ENCODE measurements at places on chromosomes 16 and 17.

GRCh38 chr17:61280851-61281250 lies 118.8 kb upstream of the TBX2 start:
- DNase-seq, result no peak

DNA sequence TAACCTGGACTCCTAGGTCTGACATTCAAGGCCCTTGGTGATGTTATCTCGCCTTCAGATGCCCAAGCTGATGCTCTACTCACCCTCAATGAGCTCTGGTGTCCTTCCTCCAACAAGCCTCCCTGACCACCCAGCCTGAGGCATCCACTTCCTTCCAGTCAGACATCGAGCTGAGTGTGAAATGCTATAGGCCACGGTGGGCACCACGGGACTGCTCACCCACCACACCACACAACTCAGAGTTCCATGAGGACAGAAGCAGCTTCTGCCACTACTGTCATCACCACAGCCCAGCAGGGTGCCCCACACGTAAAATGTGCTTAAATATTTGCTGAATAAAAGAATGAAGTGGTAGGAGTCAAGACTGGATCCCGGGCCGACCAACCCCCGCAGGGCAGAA lies 12.0 kb downstream of the CREBBP start:
- DNase-seq, result no peak

GRCh38 chr16:27826081-27826892 lies 237.2 kb downstream of the GSG1L start:
- no peak for DNase-seq

GRCh38 chr16:17229766-17230165 lies 241.0 kb downstream of the XYLT1 start:
- no peak for DNase-seq

DNA sequence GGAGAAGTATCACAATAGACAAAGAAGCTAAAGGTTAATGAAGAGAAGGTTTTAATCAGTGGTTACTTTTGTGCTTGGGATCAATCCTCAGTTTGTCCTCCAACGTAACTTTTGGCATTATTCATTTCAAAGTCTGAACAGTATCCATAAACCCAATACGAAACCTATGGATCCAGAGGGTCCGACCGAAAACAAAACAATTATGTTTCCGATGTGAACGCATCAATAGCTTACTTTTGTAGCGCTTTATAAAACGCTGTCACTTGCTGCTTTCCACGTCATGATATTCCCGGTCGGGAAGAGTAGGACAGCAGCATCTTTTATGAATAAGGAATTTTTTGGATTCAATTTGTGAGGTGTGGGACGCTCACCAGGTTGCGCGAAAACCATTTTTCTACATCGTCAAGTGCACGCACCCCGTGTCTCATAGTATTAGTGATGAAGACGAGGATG lies 383.8 kb downstream of the ZFHX3 start:
- DNase-seq, result peak; percentile 7

- DNase-seq, result no peak
These were observed 83.8 kb downstream of the ABCC1 start for GRCh38 chr16:16033208-16033717.

GRCh38 chr17:61583242-61583641 lies 7.8 kb downstream of the NACA2 start:
- DNase-seq, result peak; percentile 80

- DNase-seq, result no peak
These were observed 37.8 kb upstream of the MAF start for GRCh38 chr16:79638386-79638785.

- DNase-seq, result no peak
These were observed 39.8 kb upstream of the POLR3E start for GRCh38 chr16:22257440-22257839.

- DNase-seq, result peak; percentile 98
These were observed 29.0 kb downstream of the MARCHF10 start for GRCh38 chr17:62778990-62779681.

GRCh38 chr17:64331931-64332493 lies 58.6 kb downstream of the PECAM1 start:
- no peak for DNase-seq

DNA sequence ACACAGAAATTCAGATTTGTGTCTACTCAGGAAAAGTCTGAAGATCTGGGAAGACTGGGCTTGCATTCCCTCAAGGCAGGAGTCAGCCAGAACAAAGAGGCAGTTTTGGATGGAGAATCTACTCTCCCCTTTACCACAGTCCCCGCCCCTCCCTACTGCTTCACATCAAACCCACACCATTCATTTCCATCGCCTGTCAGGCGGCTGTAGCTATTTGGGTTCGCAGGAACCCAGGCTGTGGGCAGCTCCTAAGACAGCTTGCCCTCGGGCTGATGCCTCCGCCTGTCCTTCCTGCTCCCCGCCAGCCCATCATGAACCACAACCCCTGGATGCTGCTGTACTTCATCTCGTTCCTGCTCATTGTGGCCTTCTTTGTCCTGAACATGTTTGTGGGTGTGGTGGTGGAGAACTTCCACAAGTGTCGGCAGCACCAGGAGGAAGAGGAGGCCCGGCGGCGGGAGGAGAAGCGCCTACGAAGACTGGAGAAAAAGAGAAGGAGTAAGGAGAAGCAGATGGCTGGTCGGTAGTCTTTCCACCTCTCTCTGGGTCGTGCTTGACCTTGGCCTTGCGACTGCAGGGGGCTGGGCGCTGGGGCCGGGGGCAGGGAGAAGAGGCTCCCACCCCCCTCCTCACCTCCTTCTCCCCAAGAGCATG lies 27.0 kb upstream of the ABCC3 start:
- no peak for DNase-seq

DNA sequence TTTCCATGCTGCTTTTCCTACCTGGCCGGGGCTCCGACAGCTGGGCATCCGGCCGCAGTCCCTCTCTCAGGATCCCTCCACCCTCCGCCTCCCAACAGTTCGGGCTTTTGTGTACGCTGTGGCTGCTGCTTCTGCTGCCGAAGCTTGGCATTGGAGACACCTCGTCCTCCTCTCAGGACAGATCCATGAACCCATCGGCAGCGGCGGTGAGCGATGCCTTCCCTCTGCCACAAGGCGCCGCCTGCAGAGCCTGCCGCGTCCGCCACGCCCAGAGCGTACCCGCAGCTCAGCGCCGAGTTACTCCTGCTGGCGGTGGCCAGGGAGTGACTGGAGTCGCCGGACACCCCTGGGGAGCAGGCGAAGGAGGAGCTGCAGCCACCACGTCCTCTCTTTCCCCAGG lies 2032.8 kb downstream of the TP53TG3F start:
- peak; percentile 95 for DNase-seq

GRCh38 chr16:89197033-89197632 lies 3.2 kb downstream of the SLC22A31 start:
- DNase-seq, result no peak

- no peak for DNase-seq
These were observed 34.0 kb downstream of the UBE2G1 start for GRCh38 chr17:4332296-4332970.

GRCh38 chr16:73025856-73026210 lies 22.1 kb downstream of the ZFHX3 start:
- no peak for DNase-seq

- DNase-seq, result no peak
These were observed 9.6 kb upstream of the NACA2 start for GRCh38 chr17:61600621-61601020.

- no peak for DNase-seq
These were observed 13.7 kb downstream of the KANSL1 start for GRCh38 chr17:46179375-46179999.

GRCh38 chr16:56506941-56507340 lies 12.9 kb downstream of the BBS2 start:
- DNase-seq, result no peak

- DNase-seq, result no peak
These were observed 27.6 kb downstream of the PRKAR1A start for GRCh38 chr17:68539548-68540467.

- no peak for DNase-seq
These were observed 17.7 kb downstream of the KDM8 start for GRCh38 chr16:27220991-27221390.
